ENCODE measurements at places on chromosomes 6 and 20.

- DNase-seq = no peak
Measured at GRCh38 chr20:54549658-54550326, 74.4 kb downstream of the DOK5 start.

GRCh38 chr20:58613061-58613854, 37.8 kb upstream of the STX16 start:
- no peak for DNase-seq

DNA sequence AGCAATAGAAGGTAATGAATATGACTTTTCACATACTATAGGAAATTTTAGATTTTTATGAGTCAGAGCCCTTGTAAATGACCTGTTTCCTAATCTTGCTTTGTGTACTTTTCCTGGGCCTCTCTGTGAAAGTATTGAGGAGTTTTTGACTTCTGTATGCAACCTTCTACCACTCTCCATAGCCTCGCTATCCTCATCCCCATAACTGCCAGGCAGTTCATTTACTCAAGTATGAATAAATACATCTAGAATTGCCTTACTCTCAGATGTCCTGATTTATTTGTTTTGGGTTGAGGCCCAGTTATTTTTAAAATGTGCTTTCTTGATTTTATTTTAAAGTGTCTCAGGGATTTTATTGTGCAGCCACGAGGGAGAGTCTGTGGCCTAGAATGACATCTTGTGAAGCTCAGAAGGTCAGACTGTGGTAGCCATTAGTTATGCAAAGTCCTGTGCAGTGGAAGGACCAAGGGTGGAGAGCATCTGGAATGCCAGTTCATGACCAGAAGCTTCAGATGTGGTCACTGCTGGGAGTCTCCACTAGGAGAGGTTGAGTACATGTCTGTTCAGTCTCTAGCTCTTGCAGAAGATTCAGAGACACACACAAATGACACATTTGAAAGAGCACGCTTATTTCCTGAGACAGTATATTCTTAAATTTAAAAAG, 346.2 kb upstream of the IMPG1 start:
- no peak for DNase-seq

DNA sequence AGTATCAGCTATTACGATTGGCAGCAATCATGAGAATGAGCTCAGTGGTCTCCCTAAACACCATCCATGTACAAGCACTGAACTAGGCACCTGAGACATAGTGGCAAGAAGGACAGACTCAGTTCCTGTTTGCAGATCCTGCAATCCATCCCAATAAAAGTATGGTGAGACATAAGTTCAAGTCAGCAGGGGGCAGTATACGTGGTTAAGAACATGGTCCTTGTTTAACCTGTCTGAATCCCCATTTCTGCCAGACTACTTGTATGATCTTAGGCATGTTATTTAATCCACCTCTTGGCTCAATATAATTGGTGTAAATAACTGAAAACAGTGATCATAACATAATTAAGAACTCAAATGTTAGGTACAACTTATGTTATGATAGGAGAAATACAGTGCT, 33.2 kb upstream of the PNISR start:
- no peak for DNase-seq

All from stimulated activated CD4-positive, alpha-beta T cell treated with anti-CD3 and anti-CD28 coated beads, Interleukin-15, amount 100 ng/mL, for 1 hour (primary cell).